ENCODE measurements at places on chromosomes 12 and 14.

- no peak for DNase-seq
Measured at GRCh38 chr14:104119119-104119487, 19.3 kb upstream of the KIF26A start.

DNA sequence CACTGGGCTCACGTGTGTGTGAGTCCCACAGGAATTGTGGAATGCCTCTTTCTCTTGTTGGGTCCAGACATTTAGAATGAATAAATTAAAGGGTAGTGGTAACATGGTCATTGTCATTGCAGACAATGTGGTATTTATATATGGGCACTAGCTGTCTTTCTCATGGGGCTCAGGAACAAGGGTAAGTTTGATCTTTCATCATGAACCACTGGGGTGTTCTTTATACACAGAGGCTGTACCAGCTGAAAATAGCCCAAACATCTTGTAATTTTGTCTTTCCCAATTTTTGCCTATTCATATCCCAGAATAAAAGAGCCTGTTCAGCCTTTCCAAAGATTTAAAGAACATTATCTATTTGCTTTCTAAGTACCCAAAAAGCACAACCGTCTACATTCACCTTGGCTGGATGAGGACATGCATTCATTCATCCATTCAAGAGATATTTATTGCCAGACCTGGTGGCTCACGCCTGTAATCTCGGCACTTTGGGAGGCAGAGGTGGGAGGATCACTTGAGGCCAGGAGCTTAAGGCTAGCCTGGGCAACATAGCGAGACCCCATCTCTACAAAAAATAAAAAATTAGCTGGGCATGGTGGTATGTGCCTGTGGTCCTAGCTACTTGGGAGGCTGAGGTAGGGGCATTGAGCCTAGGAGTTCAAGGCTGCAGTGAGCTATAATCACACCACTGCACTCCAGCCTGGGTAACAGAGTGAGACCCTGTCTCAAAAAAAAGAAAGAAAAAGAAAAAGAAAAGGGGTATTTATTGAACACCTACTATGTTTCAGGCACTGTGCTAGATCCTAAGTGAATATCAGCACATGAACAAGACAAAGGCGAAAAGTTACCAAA, 4.4 kb upstream of the FOS start:
- no peak for DNase-seq

DNA sequence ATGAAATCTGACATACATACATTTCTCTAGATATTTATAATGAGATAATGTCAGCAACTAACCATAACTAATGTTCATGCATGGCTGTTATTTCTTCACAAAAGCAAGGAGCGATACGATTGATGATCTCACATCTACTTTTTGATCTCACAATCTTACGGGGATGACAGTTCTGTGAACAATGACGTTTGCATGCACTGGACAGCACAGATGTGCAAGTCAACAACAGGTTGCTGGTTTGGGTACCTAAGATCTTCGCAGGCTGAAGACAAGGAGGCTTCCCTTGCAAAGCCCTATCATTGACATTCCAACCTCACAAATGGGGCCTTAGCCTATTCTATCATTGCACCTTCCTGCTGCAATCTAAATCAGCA, 53.6 kb downstream of the C12orf42 start:
- DNase-seq = no peak

DNA sequence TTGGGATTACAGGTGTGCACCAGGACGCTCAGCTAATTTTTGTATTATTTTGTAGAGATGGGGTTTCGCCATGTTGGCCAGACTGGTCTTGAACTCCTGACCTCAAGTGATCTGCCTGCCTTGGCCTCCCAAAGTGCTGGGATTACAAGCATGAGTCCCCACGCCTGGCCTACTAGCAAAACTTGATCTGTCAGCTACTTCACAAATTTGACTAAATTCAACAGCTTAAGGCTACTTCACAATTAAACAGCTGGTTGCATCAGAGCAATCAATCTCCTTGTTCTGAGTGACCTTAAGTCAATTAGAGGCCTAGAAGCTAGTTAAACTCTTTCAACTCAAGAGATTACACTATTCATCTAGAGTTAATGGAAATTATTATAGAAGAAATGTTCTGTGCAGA, 12.2 kb downstream of the COQ10A start:
- DNase-seq = no peak

GRCh38 chr14:38127356-38127755, 80.3 kb upstream of the SSTR1 start:
- no peak for DNase-seq

- DNase-seq = no peak
Measured at GRCh38 chr12:9065607-9065856, 50.2 kb downstream of the A2M start.

DNA sequence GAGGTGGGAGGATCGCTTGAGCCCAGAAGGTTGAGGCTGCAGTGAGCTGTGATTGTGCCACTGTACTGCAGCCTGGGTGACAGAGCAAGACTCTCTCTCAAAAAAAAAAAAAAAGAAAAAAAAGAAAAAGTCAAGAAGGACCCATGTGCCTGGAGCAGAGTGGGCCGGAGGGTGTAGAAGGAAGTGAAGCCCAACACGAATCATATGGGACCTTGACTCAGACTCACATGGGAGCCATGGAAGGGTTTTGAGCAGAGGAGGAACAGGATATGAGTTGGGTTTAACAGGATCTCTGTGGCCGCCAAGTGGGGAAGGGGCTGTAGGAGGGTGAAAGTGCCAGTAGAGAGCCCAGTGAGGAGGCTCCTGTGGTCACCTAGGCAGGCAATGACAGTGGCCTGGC, 165.4 kb downstream of the PHETA1 start:
- DNase-seq = no peak

DNA sequence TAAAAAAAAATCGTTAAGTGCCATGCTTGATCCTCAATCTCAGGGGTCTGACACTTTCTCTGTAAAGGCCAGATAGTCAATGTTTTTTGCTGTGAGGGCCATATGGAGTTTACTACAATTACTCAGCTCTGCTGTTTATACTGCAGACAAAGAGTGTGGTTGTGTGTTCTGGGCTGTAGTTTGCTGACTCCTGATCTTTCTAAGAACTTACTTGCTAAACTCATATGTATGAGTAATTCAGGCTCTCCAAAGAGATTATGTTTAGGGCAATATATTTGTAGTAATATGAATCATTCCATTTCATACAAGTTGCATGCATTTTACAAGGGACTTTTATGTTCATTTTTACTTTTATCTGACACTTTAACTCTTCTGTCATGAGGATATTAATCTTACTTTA, 188.2 kb downstream of the TMTC2 start:
- DNase-seq = no peak

GRCh38 chr14:60893911-60894310, 87.0 kb downstream of the TRMT5 start:
- no peak for DNase-seq

GRCh38 chr12:92570056-92570753, 132.6 kb upstream of the PLEKHG7 start:
- DNase-seq = peak; percentile 91

- DNase-seq = no peak
Measured at GRCh38 chr14:37436519-37436918, 158.5 kb downstream of the FOXA1 start.

- no peak for DNase-seq
Measured at GRCh38 chr12:85278598-85279448, 1.2 kb upstream of the ALX1 start.

DNA sequence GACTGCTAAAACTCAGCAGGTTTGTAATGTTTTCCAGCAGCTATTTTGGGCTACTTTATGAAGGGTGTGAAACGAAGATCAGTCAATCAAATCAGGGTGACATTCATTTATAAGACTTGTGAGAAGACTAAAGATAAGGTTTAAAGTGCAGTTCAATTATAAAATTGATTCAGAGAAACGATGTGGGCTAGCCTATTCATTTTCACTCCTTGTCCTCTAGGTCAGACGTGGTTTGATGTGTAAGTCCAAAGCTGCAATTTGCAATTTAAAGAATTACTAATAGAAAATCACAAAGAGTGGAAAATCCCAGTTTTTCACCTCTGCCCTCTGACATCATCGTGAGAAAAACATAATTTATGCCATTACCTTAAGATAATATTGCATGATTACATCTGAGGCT, 243.5 kb upstream of the NOVA1 start:
- DNase-seq = no peak

DNA sequence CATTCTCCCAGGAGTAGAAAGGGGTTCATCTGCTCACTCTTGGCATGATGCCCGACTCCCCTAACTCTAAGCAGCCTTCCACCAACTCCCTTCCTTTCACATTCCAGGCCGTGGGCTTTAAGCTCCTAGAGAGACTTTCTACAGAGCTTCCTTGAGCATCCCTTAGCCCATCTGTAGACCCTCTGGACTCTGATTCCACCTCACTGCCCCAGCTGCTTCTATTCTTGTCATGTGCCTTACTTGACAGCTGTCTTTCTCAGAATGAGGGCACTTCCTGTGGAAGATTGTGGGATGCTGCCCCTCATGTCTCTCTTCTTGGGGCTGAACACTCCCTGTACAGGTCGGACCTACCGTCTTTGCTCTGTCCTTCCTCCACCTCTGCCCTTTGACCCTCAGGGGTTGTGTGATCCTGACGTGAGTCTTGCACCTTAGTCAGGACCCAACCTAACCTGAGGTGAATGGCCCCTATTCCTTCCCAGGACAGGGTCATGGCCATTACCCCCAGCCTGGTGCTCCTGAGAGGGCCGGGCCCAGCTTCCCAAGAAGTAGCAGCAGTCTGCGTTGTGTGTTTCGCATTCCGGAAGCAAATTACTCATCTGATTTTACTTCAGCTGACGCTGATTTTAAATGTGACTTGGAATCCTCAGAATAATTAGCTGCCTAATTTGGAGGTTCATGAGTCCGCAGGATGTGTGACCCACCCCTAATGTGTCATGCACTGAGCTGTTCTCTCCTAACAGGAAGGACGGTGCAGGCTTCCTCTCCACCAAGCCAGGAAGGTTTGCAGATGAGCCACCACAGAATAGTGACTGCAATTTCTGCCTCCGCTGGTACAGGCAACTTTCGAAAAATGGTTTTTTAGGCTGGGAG, 2.7 kb upstream of the GALNT6 start:
- no peak for DNase-seq

GRCh38 chr14:45267071-45267470, 14.1 kb upstream of the MIS18BP1 start:
- no peak for DNase-seq

- peak; percentile 4 for DNase-seq
Measured at GRCh38 chr14:47270715-47271114, 404.7 kb downstream of the MDGA2 start.

DNA sequence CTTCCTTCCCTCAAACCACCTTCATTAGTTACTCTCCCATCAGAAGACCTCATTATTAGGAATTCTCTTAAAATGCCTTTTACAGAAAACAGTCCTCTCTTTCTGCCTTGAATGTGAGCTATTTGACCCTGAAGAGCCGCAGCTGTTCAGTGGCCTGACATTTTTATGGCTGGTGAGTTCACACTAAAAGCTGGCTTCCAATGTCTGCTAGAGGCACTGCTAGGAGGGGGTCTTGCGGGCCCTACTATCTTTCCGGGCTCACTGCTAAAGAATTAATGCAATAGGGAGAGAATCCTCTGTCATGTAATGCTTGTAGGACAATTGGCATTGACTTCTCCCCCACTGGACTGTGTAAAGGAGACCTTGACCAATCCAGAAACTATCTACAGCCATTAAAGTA, 87.7 kb downstream of the GPR135 start:
- no peak for DNase-seq

DNA sequence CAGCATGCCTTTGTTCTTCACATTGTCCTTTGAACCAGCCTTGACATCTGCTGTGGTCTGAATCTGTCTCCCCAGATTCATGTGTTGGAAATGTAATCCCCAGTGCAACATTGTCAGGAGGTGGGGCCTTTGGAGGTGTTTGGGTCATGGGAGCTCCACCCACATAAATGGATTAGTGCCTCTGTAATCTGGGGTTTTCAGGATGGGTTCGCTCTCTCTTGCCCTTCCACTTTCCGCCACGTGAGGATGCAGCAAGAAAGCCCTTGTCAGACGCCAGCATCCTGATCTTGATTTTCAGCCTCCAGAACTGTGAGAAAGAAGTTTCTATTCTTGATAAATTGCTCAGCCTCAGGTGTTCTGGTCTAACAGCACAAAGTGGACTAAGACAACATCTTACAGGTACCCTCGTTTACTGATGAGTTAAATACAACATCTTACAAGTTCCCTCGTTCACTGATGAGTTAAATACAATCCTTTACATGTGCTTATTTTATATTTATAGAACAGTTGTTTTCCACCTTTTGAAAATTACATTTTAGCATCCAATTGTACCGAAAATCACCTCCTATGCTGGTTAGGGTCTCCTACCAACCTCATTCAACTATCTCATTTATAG, 54.4 kb upstream of the RIMBP2 start:
- DNase-seq = no peak

DNA sequence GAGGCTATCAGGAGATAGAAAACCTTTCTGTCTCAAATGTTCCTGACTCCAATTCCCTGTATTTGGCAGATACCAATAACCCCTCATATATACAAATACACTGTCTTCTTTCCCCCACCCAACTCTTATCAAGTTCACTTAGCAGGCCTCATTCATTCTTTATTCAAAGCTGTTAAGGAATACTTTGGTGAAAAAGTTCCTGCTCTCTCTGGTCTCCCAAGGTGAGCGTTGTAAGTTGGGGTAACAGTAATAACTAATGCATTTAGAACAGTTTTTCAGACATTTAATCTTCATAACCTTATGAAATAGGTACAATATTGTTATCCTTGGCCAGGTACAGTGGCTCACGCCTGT, 3.9 kb upstream of the GDF11 start:
- DNase-seq = no peak

- DNase-seq = no peak
Measured at GRCh38 chr14:102217399-102217798, 77.7 kb downstream of the WDR20 start.

GRCh38 chr12:2185751-2186341, 133.1 kb downstream of the CACNA1C start:
- no peak for DNase-seq

- DNase-seq = no peak
Measured at GRCh38 chr12:116489116-116489515, 70.1 kb upstream of the MAP1LC3B2 start.

- no peak for DNase-seq
Measured at GRCh38 chr12:22321638-22322037, 12.9 kb downstream of the ST8SIA1 start.

GRCh38 chr14:81449114-81449513, 49.0 kb upstream of the STON2 start:
- DNase-seq = peak; percentile 88

DNA sequence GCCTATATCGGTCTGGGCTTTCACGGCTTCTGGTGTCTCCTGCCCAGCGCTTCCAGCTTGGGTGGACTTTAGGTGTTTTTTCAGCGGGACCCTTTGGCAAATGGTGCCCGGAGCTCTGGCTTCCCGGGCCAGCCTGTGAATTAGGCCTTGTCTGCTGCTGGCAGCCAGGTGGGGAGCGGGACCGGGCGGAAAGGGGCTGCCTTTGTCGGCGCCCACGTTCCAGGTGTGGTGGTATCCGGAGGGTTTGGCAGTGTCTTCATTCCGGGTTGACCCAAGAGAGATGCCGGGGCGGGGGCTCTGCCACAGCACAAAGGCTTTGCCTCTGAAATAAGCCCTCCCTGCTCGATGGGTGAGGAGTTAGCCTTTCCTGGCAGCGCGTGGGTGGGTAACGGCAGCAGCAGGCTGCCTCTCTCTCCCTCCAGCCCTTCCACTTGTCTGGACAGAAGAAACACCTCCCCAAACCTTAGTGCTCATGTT, 9.5 kb downstream of the RFLNA start:
- DNase-seq = no peak

Data from muscle of arm (tissue), 14 donors.